ENCODE measurements at places on chromosomes 6 and 20.

DNA sequence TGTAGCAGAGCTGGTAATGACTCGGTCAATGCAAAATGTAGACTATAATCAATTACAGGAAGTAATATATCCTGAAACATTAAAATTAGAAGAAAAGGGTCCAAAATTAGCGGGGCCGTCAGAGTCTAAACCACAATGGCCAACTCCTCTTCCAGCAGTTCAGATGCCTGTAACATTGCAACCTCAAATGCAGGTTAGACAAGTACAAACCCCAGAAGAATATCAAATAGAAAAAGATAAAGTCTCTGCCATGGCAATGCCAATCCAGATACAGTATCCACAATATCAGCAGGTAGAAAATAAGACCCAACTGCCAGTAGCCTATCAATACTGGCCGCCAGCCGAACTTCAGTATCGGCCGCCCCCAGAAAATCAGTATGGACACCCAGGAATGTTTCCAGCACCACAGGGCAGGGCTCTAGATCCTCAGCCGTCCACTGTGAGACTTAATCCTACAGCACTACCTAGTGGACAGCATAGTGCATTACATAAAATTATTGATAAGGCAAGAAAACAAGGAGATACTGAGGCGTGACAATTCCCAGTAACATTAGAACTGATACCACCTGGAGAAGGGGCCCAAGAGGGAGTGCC is 158.4 kb downstream of the GPX5 start:
- DNase-seq = no peak

DNA sequence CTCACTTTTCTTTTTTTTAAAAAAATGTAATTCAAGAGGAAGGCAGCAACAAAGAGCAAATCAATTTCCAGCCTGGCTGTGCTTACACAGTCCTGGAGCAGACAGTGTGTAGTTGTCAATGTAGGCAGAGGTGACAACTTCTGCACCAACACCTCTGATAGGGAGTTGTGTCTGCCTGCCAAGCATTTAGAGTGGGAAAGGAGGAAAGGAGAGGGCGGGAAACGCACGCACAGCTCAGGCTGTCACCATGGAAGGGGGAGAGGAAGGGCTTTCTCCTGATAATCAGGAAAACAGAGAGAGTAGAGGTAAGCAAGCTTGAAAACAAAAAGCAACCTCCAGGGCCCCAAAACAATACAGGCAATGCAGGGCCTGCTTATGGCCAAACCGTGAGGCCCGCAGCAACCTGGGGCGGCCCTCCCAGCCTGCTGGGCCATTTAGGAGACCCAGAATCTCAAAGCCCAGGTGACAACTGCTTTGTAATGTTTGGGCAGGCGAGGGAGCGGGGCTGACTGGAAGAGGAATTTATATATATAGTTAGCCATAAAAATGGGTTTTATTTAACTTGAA is 41.5 kb upstream of the GFOD1 start:
- DNase-seq = no peak

DNA sequence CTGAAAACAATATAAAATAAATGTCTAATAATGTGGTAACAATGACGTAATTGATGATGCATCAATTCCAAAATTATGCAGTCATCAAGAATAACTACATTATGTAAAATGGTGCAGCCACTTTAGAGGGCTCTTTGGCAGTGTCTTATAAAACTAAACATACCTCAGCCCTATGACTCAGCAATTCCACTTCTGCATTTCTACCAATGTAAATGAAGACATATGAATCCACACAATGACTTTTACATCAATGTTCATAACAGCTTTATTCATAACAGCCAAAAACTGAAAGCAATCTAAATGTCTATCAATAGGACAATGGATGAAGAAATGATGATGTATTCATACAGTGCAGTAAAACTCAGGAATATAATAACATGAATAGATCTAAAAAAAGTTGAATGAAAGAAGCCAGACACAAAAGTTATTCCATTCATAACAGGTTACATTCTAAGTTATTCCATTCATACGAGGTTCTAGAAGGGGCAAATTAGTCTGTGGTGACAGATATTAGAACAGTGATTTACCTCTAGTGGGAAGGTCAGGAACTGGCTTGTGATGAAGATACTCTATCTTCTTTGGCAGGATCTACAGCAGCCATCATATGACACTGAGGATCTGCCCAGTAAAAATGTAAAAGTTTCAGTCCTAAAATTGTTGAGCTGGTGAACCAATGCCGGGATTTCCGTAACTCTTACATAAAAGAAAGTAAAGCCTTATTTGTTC is 396.1 kb downstream of the PLCB1 start:
- no peak for DNase-seq

- no peak for DNase-seq
These were observed 149.1 kb upstream of the FAM83B start for GRCh38 chr6:54697424-54697823.

DNA sequence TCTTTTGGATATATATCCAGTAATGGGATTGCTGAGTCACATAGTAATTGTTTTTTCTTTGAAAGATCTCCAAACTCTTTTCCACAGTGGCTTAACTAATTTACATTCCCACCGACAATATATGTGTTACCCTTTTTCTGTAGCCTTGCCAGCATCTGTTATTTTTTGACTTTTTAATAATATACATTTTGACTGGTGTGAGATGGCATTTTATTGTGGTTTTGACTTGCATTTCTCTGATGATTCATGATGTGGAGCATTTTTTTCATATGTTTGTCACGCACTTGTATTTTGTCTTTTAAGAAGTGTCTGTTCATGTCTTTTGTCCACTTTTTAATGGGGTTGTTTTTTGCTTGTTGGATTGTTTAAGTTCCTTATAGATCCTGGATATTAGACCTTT is 58.9 kb upstream of the OPRM1 start:
- no peak for DNase-seq

- DNase-seq = no peak
These were observed 25.3 kb downstream of the RBCK1 start for GRCh38 chr20:433300-433975.

DNA sequence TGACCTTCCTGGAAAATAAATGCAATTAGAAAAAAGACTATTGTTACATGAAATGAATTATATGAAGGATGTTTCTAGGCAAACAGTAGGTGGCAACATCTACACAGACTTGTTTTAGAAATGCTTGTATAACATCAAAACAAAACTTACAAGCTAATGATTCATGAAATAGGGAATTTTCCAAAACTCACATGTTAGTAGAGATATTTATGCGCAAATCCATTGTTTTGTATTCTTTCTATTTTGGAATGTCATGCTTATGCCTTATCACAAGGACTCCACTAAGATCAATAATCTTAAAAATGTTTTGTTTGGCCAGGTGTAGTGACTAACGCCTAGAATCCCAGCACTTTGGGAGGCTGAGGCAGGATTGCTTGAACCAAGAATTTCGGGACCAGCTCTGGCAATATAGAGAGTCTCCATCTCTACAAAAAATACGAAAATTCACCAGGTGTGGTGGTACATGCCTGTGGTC is 32.3 kb upstream of the LGSN start:
- no peak for DNase-seq

GRCh38 chr6:131972741-131973140 is 21.6 kb upstream of the CCN2 start:
- DNase-seq = no peak

GRCh38 chr6:112464901-112465665 is 118.0 kb downstream of the RFPL4B start:
- no peak for DNase-seq

GRCh38 chr20:9141070-9141469 is 72.2 kb downstream of the PLCB4 start:
- DNase-seq = no peak

GRCh38 chr6:74550821-74551220 is 655.0 kb downstream of the COL12A1 start:
- DNase-seq = no peak

GRCh38 chr6:121896363-121896762 is 460.9 kb downstream of the GJA1 start:
- no peak for DNase-seq

DNA sequence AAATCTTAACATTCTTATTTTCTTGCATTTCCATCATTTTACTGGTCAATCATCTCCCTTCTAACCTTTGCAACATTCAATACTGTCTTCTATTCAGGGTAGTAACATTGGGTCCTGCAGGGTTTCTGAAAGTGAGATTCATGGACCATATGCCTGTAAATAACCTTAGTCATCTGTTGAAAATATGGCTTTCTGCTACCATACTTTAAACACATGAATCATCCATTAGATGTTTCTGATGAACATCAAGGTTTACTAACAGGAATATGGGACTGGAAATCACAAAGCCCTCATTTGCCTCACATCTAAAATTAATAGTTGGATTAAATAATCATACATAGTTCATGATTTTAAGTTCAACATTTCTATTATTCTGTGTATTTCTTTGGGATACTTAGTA is 475.9 kb upstream of the MARCKS start:
- no peak for DNase-seq

- DNase-seq = no peak
These were observed 297.8 kb downstream of the GJA1 start for GRCh38 chr6:121733234-121733633.

DNA sequence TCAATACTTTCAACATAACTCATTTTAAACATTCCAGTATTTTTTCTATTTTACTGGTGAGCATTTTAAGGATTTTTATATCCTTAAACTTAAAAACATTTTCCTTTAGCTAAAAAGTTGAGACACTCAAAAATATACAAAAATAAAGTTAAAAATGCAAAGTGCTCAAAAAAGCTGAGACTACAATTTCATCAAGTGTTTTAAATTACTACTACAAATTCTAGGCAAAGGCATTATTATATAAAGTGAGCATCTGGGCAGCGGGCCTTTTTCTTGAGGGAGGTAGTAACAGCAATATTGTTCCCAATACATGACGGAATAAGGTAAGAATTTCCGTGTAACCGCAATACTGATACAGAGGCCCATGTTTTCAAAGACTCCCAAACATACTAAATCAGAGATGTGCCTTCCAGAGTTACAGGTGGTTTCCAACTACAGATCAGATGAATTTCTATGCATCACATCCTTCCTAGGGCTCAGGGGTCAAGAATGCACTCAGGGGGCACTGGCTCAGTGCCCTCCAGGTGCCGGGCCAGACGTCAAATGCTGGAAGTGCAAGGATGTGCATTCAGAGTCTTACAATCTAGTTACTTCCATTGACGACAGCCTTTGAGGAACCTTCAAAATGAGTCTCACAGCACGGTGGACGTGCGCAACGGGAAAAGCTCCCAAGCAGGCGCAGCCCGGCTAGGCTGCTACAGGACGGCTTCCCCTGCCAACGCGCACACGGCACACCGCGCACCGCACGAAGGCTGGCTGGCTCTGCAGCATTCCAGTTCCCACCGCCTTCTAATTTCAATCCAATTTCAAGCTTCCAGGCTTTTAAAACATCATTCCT is 1.7 kb downstream of the PHF10 start:
- DNase-seq = peak; percentile 17

GRCh38 chr20:34947336-34947735 is 8.3 kb downstream of the GSS start:
- no peak for DNase-seq

- no peak for DNase-seq
These were observed 696.7 kb downstream of the PTPRT start for GRCh38 chr20:42493001-42493400.

GRCh38 chr6:75098709-75099108 is 107.1 kb downstream of the COL12A1 start:
- no peak for DNase-seq

- no peak for DNase-seq
These were observed 120.7 kb upstream of the KCNG1 start for GRCh38 chr20:51143652-51144051.

- no peak for DNase-seq
These were observed 31.0 kb downstream of the FOXF2 start for GRCh38 chr6:1420382-1420781.

GRCh38 chr6:14644381-14644780 is 526.8 kb downstream of the CD83 start:
- DNase-seq = no peak

- no peak for DNase-seq
These were observed 1.5 kb downstream of the HLA-DQA1 start for GRCh38 chr6:32638532-32639219.

DNA sequence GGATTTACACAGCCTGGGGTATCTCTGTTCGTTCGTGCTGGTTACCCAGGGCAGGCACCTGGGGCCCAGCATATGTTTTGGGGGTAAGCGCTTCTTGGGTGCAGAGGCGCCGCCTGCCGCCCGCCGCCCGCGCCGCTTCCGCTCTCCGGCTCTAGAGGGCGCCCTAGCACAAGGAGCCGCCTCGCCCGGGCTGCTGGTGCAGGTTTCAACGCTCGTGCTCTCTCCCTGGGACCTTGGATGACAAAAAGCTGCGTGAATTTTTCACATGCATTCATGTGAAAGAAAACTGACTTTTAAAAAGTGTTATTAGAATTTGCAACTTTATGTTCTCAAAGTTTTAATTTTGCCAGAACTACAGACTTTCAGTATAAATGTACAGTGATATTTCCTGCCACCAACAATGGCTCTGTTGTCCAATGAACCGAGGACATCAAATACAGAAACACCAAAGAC is 32.5 kb downstream of the PRR18 start:
- peak; percentile 44 for DNase-seq

- DNase-seq = no peak
These were observed 11.8 kb downstream of the GFRA4 start for GRCh38 chr20:3651204-3651962.

- DNase-seq = no peak
These were observed 62.0 kb upstream of the TENT5A start for GRCh38 chr6:81814370-81815076.

DNA sequence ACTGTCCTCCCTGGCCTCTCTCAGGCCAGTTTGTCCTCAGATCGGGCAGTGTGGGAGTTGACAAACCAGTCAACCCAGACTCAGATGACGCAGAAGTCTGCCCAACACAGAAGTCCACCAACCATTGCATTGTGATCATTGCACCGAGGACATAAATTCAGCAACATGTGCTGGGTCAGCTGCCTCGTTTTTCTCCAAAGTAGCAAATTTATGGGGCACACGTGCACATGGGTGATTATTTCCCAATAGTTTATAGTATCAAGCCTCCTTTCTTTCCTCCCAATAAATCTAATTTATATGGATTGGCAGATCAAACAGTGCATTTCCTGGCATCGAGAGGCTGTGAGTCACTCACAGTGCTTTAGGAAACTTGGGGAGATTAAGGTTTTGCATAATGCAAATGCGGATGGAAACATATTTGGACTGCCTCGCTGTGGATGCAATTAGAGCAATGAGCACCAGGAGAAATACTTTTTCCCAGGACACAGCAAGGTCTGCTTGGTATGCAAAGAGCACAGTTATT is 413.7 kb upstream of the SULF2 start:
- no peak for DNase-seq

GRCh38 chr6:12279322-12280091 is 10.7 kb upstream of the EDN1 start:
- no peak for DNase-seq

DNA sequence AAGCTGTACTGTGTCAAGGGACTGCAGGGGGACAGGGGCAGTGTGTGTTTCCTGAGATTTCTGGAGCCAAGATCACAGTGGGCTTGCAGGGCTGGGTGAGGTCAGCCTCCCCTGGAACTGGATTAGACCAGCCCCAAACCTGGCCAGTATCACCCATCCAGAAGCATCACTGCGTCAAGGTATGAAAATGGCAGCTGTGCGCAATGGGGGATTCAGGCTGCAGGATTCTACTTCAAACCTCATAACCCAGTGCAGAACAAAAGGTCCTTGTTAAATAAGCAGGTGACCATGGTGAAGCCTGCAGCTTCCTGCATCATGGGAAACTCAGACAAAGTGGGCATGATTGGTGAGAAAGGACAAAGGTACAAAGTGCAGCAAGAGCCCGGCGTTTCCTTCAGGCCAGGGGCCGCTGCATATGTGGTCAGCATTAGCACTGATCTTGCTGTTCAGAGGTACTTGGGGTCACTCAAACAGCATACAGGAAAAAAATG is 33.4 kb downstream of the TRAF3IP2 start:
- DNase-seq = no peak

GRCh38 chr6:124995645-124996325 is 33.5 kb downstream of the RNF217 start:
- no peak for DNase-seq
